ENCODE measurements at places on chromosomes 3 and 15.

DNA sequence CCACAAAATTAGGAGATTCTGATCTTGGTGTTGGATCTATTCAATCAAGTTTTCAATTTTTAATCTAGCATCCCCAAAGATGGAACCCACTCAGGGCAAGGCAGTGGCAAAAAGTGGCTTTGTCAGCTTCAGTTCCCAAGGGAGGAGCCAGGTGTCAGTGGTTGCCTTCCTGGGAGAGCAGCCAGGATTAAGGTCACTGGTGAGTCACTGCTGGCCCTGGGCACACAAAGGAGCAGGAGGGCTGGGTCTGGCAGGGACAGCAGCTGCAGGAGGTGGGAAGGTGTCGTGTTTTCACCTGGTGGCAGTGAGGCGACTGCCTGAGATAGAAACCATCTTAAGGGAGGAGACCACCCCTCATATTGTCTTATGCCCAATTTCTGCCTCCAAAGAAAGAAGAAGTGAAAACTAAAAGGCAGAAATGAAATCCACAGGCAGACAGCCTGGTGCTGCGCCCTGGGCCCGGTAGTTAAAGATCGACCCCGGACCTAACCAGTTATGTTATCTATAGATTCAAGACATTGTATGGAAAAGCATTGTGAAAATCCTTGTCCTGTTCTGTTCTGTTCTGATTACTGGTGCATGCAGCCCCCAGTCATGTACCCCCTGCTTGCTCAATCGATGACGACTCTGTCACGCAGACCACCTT, 5.9 kb upstream of the KLHL25 start:
- no peak for DNase-seq

DNA sequence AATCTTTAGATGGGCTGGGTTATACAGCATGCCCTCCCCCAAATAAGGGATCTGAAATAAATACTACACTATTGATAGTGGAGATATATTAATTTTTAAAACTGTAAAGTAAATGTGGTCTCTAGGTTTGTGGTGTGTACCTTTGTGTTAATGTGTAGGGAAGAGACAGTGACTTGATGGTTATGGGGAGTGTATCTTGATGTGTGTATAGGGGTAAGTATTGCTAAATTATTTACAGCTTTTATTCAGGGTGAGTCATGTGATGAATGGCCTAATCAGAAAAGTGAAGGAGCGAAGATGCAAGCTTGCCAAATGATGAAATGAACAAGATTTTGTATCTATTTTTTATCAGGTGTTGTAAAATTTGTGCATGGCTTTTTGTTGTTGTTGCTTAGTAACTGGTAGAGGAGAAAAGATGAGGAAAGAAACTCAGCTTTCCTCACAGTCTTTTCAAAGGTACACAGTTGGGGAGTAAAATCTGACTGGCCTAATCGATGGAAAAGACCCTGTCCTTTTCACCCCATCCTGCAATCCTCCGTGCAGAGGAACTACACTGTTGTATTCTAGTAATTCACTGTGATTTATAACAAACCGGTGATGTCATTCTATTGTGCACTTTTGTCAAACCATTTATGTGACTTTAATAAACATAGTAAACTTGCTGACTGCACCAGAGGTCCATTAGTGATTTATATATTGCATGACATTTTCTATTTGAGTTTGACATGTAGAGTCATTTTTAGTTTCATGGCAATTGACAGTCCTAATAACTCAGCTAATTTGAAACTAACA, 17.7 kb downstream of the FEM1B start:
- DNase-seq, result no peak

DNA sequence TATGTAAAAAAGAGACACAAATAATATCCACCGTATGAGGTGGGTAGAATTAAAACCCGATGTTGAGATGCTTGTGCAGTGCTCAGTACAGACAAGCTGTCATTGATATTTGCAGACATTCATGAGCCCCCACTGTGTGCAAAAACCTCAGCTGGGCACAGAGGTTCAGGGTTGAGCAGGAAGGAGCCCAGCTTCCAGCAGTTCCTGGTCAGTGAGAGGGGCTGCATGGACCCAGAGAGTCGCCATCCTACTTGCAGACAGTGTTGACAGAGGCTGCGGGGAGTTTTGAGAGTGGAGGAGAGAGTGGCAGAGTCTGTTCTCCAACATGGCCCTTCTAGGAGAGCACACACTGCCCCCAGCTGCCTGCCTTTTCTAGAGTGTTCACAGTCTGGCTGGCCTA, 6.1 kb upstream of the LTF start:
- DNase-seq, result no peak

DNA sequence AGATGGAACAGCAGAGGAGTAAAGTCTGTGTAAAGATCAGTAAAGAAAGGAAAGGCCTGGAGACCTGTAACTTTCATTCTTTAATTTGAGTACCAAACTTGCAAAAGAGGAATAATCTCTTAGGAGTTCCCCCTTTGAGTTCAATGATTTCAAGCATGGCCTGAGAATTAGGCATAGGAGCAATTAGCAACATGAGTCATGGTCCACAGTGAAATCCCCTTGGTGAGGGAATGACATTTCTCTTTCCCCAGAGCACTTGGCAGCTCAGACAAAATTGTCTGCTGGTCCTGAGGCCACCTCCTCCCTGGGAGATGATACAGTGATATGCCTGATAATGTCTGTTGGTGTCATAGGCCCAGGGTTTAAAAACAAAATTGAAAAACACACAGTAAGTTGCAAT, 81.4 kb upstream of the CRBN start:
- no peak for DNase-seq

DNA sequence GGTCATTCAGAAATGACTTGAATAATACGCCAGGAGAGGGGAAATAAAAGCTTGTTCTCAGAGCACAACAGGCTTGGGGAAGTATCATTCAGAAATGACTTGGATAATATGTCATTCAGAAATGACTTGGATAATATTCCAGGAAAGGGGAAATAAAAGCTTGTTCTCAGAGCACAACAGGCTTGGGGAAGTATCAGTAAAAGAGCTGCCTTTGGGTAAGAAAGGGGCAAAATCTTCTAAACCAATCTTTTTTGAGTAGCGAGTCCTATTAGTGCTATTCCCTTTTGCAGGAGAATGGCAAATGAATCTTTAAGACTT, 20.9 kb downstream of the GABRR3 start:
- no peak for DNase-seq

- DNase-seq, result no peak
Observed at GRCh38 chr3:15623535-15624440, 22.2 kb downstream of the BTD start.

- DNase-seq, result no peak
Observed at GRCh38 chr15:87959080-87959479, 297.5 kb downstream of the NTRK3 start.

- no peak for DNase-seq
Observed at GRCh38 chr15:33592864-33593263, 282.1 kb downstream of the RYR3 start.

DNA sequence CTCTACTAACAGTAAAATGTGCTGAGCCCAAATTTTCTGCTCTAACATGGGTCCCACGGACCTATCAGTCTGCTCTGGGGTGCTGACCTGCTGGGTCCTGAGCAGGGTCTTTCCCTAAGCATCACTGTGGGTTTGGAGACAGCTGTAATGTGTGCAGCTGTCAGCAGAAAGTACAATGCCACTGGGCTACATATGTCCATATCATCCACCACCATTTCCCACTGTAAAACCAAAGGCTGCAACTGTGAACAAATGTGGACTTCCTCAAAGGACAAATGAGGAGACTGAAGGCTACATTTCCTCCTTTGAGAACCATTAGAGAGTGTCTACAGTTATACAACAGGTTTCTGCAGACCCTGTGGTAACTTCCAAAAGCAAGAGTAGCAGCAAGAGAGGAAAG, 33.8 kb upstream of the IP6K2 start:
- DNase-seq, result no peak

DNA sequence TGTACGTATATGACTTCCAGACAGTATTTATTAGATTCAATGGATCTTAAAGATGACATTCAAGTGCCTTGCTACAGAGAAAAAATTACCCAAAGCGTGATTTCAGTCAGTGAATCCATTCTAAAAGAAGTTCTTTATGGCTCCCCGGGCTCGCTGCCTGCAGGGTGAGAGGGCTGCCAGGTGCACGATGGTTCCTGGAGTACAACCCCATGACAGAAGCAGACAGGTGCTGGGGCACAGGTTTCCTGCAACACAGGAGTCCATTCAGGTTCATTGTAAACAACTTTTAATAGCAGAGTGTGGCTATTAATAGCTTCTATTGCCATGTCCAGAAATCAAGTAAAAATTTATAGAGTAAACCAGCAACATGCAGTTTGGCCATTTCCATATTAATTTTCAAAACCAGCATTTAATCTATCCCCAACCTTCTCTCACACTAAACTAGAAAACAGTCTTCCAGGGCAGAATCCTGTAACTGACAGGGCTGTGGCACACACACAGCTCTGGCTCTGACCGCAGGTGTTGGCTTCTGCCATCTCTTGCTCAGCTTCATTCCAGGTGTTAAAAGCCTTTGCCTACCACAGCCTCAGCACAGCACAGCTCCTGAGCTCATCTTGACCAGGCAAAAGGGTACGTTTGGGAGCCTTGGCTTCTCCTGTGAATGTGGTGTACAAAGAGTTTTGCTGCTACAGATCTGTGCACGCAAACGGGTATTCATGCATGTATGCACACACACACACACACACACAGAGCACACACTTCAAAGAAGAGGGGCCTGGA, 185.9 kb downstream of the MEX3B start:
- no peak for DNase-seq

GRCh38 chr15:88630141-88630721, 8.6 kb upstream of the ISG20 start:
- no peak for DNase-seq

- no peak for DNase-seq
Observed at GRCh38 chr3:18086760-18087159, 338.4 kb downstream of the SATB1 start.

- no peak for DNase-seq
Observed at GRCh38 chr15:91917686-91918360, 64.3 kb downstream of the SLCO3A1 start.

- no peak for DNase-seq
Observed at GRCh38 chr3:172384836-172385235, 63.4 kb downstream of the GHSR start.

DNA sequence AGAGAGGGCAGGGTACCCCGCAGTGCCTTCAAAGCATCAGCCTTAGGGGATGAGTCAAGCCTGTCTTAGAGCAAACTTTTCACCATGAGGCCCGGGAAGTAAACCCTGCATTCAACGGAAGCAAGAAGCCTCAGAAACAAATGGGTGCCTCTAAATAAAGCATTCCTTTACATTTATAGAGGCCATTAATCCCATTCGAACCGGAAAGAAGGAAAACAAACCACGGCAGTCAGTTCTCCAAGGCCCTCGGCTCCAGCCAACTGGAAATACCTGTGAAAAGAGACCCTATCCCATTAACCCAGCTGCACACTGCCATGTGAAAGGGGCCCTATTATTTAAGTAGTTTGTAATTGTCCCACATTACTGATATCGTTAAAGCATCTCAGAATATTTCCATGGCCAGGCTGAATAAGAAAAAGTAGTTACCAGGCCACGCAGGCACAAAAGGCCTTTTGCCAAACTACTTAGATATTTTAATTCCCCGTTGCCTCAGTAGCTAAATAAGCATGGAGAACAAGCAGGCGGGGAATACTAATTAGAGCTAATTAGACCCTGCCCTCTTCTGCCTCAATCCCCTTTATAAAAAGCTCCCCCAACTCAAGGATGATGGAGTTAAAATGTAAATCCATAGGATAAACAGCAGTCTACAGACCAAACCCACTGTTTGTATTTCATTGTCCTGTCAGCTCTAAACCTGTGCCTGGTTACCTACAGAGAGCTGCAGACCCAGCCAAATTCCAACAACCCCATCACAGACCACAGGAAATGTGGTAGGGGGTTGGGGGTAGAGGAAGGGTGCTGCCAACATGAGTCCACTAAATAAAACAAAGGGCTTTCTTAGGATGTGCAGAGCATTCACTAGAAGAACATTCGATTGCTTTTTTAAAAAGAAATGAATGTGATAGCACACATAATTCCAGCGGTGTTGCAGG, 4.1 kb downstream of the ITGB5 start:
- DNase-seq, result no peak

DNA sequence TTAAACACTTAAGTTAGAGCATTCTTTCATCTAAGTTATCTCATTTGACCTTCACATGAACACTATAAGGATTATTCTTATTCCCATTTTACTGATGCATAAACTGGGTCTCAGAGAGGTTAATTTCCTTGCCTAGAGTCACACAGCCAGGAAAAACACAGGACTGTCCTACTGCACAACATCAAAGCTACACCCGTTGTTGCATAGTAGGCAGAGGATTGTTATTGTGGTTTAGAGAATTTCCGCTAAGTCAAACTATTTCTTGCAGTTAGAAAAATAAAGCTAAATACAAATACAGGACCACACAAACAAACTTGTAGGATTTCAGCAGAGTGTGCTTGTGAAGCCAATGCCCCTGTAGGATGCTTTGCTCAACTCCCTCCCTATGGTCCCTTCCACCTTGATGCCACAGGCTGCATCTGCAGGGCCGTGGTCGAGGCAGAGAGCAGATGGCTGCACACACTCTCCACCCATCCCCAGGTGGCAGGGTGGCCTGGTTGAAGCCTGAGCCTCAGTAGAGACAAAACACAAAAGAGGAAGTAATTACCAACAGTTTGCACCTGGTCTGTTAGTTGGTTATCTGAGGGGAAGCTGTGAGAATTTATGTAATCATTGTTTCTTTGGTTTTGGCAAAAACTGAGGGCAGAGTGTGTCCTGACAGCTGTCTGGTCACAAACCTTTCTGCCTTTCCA, 41.1 kb upstream of the SKOR1 start:
- peak; percentile 65 for DNase-seq

- DNase-seq, result no peak
Observed at GRCh38 chr3:39112535-39112934, 5.1 kb downstream of the TTC21A start.

DNA sequence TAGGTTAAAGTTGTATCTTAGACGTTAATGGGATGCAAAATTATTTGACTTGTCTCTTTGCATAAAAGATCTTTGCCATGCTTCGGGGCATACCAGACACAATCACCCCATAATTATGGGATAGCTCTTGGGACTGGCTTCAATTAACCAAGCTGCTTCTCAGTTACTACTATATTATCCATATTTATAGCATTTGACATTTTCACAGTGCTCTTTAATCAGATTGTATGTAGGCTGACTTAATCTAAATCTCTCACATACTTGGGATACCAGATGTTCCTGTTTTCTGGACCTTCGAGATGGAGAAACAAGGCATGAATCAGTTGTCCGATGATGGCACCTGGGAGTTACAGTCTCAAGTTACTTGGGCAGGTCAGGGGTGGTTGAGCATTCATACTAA, 27.2 kb upstream of the ABHD17C start:
- no peak for DNase-seq

DNA sequence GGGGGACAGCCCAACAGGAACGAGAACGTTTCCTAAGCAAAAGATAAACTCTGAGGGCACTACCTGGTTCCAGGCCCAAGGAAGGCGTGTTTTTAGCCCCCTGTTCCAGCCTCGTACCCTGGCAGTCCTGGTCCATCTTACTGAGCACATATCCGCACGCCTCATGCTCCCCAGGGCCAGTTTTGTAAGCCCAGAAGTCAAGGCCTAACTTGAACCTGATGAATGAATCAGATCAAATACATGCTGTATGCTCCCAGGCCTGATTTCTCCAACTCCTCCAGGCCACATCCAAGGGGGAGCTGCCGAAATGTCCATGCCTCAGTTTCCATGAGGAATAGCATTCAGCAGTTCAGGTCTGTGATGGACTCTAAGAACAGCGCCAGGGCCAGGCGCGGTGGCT, 14.3 kb upstream of the DOCK3 start:
- no peak for DNase-seq

GRCh38 chr15:69323893-69324430, 25.2 kb downstream of the PAQR5 start:
- DNase-seq, result no peak

- DNase-seq, result no peak
Observed at GRCh38 chr15:39752991-39753390, 29.6 kb downstream of the FSIP1 start.

GRCh38 chr15:100430411-100430810, 88.6 kb upstream of the ADAMTS17 start:
- DNase-seq, result no peak
